Activated T-cell treated with anti-CD3 and anti-CD28 coated beads, Interleukin-2, amount 50 U/mL, for 72 hours (primary cell): ENCODE measurements at places on chromosomes 13 and 19. TPM values are rescaled to one million over a fixed set of nuclear protein-coding genes. Genes with fewer than 3 reads are reported as not detected.

DNA sequence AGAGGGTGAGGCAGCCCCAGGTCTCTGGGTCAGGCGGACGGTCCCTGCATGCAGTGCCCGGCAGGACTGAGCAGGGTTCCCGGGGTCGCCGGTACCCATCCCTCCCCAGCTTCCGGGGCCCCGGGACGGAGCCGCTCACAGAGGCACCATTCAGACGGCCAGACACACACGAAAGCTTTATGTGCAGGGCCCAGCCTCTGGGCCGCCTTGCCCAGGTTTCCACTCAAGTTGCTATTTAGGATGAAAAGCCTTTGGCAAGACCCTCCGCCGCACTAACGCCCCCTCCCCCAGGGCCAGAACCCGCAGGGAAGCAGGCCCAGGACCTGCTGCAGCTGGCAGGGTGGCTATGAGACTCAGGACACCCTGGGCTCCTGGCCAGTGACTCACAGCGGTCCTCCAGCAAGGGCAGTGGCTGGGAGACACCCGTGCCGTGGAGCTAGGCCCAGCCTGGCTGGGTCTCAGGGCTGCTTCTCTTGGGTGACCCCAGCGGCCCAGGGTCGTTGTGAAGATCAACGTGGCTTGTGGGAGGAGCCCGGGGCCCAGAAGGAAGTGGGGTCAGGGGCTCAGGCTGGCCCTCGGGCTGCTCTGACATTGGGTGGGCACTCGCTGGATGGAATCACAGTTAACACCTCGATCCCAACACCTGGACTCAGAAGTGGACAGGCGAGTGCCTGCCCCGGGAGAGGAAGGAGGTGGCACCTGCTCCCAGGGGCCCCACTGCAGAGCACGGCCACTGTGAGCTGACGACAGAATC lies 4.8 kb downstream of the C19orf25 start:
- H3K27me3 ChIP-seq, result peaks cover 6% of the 10 kb centered on the region
- peaks cover 28% of the 10 kb centered on the region for H3K4me1 ChIP-seq
- peaks cover 2% of the 10 kb centered on the region for H3K36me3 ChIP-seq
- no peak overlapping the region for H3K4me3 ChIP-seq

DNA sequence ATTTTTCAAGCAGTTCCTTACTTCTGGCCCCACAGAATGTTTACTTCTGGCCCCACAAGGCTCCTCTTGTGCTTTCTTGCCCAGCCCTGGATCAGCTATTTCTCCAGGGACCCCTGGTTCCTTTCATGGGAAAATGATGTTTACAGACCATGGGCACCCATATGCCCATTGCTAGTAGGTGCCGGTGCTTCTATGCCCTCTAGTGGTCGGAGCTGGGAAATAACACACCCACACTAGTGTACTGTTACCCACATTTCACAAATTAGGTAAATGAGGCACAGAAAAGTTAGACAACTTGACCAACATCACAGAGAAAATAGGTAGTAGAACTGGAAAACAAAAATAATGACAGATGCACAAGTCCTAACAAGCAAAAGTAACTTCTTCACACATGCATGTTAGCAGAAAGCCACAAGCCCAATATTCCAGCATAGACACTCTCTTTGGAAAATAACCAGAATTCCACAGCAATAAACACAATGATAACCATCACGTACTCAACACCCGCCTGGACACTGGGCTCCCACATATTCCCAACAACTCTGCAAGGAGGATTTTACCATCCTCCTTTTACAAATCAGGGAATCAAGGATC lies 1.3 kb upstream of the CEACAM6 start:
- peak; percentile 71 for DNase-seq
- H3K27ac ChIP-seq, result no peak overlapping the region
- peaks cover 63% of the 10 kb centered on the region for H3K27me3 ChIP-seq
- peaks cover 5% of the 10 kb centered on the region for H3K4me1 ChIP-seq
- no peaks in the 10 kb centered on the region for H3K36me3 ChIP-seq
- H3K4me3 ChIP-seq, result no peak overlapping the region

- H3K27ac ChIP-seq, result no peak overlapping the region
- H3K36me3 ChIP-seq, result no peaks in the 10 kb centered on the region
- no peaks in the 10 kb centered on the region for H3K4me1 ChIP-seq
- DNase-seq, result no peak
- H3K27me3 ChIP-seq, result peaks cover 7% of the 10 kb centered on the region
- H3K4me3 ChIP-seq, result no peak overlapping the region
Measured at GRCh38 chr13:111852725-111853518, 214.0 kb upstream of the SOX1 start.

- no peak overlapping the region for H3K27ac ChIP-seq
- H3K4me1 ChIP-seq, result peaks cover 74% of the 10 kb centered on the region
- peaks cover 41% of the 10 kb centered on the region for H3K27me3 ChIP-seq
Measured at GRCh38 chr13:50127726-50128291, 112.6 kb downstream of the KCNRG start.

- peak overlapping the region; percentile 81 for H3K4me3 ChIP-seq
- peak overlapping the region; percentile 66 for H3K27ac ChIP-seq
- H3K27me3 ChIP-seq, result peaks cover 6% of the 10 kb centered on the region
- peaks cover 9% of the 10 kb centered on the region for H3K36me3 ChIP-seq
Measured at GRCh38 chr19:343941-344624, 513 bp downstream of the MIER2 start.

DNA sequence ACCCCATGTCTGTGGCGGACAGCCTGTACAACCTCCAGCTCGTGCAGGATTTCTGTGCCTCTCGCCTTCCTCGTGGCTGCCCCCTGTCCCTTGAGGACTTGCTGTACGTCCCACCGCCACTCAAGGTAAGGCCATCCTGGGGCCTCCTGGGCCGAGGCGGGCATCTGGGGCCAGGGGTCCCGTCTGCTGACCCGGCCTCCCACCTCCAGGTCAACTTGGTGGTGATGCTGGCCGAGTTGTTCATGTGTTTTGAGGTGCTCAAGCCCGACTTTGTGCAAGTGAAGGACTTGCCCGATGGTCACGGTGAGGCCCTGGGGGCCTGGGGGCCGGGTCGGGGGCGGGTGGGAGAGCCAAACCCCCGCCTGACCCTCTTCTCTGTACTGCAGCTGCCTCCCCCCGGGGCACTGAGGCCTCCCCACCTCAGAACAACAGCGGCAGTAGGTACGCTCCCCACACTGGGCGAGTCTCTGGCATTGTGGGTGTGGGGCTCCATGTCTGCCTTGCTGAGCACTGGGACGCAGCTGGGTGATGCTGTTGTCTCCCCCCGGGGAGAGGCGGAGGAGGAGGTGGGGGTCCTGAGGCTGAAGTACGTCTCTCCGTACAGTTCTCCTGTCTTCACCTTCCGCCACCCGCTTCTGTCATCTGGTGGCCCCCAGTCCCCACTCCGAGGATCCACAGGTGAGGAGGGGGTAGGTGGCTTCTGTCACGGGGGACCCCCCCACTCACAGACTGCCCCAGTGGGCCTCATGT lies 15.0 kb downstream of the CAMSAP3 start:
- no peak for DNase-seq
- no peak overlapping the region for H3K4me3 ChIP-seq
- no peaks in the 10 kb centered on the region for H3K36me3 ChIP-seq
- H3K27me3 ChIP-seq, result no peaks in the 10 kb centered on the region
- no peaks in the 10 kb centered on the region for H3K4me1 ChIP-seq

DNA sequence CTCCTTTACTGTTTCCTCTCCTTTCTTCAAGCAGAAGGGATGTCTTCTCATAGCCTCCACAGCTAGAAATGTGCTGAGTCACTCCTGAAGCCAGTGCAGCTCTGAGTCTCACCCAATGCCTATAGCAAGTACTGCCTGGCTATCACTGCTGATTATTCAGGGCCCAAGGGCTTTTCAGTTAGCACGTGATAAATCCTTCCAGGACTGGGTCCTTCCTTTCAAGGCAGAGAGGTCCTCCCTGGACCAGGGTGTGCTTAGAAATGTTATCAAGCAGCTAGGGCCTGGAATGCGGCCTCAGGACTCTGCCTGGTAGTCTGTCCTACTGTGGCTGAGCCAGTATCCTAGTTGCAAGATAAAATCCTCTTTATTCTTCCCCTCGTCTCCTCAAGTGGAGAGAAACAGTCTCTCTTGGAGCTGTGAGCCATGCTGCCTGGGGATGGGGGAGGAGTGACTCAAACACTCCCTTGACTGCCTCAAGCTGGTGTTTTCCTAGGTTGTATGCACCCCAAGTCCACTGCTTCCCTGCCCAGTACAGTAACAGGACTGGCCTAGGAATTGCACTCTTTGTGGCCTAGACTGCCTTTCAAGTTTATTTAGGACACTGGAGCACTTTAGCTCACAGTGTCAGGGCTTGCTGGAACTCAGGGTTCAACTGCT lies 198.7 kb upstream of the SERP2 start:
- H3K36me3 ChIP-seq, result no peaks in the 10 kb centered on the region
- DNase-seq, result no peak
- H3K4me1 ChIP-seq, result no peaks in the 10 kb centered on the region
- peaks cover 5% of the 10 kb centered on the region for H3K27me3 ChIP-seq

DNA sequence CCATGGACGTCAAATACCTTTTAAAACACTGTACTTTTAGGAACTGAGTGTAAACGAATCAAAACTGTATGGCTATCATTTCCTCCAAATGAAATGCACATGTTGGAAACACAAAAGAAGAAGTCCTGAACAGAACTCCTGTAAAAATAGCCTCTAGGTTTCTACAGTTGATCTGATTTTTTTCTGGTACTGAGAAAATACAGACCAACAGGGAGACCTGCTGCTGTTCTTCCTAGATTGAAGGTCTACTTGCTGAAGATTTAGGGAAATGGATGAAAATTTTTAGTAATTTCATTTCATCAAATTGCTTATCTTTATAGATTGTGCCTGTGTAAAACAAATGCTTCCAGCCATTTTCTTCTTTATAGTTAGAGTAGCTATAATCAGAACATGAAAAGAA lies 520.4 kb downstream of the SLITRK6 start:
- no peak for DNase-seq
- no peak overlapping the region for H3K27ac ChIP-seq
- H3K4me3 ChIP-seq, result no peak overlapping the region
- no peaks in the 10 kb centered on the region for H3K4me1 ChIP-seq
- no peaks in the 10 kb centered on the region for H3K36me3 ChIP-seq

DNA sequence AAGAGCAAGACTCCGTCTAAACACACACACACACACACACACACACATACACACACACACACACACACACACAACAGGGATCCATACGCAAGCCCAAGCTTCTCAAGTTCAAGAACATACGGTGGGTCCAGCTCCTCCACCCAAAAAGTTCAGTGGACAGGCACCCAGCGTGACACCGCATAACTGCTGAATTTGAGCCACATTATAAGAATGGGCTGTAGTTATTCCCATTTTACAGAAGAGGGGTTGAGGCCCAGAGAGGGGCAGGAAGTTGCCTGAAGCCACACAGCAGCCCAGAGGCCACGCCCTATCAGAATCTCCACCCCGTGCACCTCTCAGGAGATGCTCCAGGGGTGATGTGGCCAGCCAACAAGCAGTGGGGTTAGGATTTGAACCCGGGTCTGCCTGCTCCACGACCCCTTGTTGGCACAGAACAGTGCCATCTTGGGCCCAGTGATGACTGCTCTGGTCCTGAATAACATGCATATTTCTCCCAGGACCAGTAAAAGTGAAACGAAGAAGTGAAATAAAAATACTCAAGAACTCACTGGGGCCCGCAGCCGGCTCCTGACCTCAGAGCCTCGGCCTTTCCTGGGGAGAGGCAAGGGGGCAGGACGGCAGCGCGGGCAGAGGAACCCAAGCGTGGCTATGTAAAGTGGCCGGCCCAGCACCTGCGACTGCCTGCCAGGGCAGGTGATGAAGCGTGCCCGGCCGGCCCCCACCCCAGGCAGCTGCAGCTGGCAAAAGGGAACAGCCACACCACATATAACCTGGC lies 61.9 kb downstream of the AP1M1 start:
- DNase-seq, result no peak
- no peak overlapping the region for H3K4me3 ChIP-seq
- no peak overlapping the region for H3K27ac ChIP-seq
- peaks cover 11% of the 10 kb centered on the region for H3K27me3 ChIP-seq

GRCh38 chr19:6551607-6552450 lies 21.0 kb downstream of the TNFSF9 start:
- no peaks in the 10 kb centered on the region for H3K27me3 ChIP-seq
- H3K4me3 ChIP-seq, result peak overlapping the region; percentile 58
- H3K4me1 ChIP-seq, result peaks cover 12% of the 10 kb centered on the region
- no peaks in the 10 kb centered on the region for H3K36me3 ChIP-seq
- no peak overlapping the region for H3K27ac ChIP-seq

DNA sequence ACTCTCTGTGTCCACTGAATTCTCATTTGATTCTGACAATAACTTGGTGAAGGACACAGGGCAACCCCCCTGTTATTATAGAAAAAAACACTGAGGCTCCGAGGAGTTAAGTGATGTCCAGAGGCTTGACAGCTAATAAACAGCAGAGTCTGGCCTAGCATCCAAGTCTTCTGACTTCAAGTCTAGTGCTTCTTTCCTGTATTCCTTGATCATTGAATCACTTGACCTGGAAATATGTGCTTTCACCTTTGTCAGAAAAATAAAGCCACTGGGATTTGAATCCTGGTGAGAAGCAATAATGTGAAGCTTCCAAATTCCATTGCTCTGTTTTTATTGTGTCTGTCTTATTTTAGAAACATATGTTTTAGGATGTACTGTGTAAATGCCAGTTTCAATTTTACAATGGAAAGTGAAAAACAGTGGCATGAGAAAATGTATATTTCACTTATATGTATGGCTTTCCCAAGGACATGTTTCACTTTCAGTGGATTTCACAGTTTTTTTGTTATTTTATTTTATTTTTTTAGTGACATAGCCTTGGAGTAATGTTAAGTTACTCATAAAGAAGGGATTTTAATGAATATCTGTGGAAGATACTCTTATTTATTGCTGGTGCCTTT lies 190.2 kb downstream of the GPC6 start:
- H3K27me3 ChIP-seq, result no peaks in the 10 kb centered on the region
- H3K27ac ChIP-seq, result no peak overlapping the region
- no peaks in the 10 kb centered on the region for H3K36me3 ChIP-seq
- H3K4me1 ChIP-seq, result no peaks in the 10 kb centered on the region
- no peak overlapping the region for H3K4me3 ChIP-seq

Gene PODNL1
- 0.81 TPM for total RNA-seq

Gene CLDN10
- total RNA-seq, result not detected

Gene PSG5
- total RNA-seq, result not detected
